Skin of body (tissue), 3 donors: ENCODE measurements at places on chromosomes 6 and 20. TPM values are rescaled to one million over a fixed set of nuclear protein-coding genes. Genes with fewer than 3 reads are reported as not detected.

- DNase-seq = no peak
Measured at GRCh38 chr6:116471531-116471930, 10.4 kb downstream of the CALHM6 start.

- DNase-seq = no peak
Measured at GRCh38 chr6:14810021-14810420, 435.8 kb upstream of the JARID2 start.

DNA sequence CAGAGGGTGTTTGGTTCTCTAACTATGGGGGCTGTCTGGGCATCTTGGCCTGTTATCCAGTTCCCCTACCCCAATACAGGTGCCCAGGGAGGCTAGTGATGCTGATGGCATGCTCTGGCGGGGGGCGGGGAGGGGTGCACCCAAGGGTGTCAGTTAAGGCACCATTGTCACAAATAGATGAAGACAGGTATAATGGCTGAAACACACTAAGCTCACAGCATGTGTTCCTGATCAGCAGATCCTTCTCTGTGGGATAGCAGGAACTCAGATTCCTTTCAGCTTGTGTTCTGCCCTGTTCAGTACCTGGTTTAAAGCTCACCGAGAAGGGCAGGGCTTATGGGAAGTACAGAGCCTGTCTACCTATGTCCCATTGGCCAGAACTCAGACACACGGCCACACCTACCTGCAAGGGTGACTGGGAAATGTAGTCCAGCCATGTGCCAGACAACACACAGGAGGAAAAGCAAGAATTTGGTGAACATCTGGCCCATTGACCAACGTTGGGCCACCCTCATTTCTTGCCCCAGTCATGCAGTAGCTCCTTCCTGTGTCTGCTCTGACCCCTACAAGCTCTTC, 3.4 kb upstream of the RSPO4 start:
- no peak for DNase-seq

GRCh38 chr6:46918806-46919205, 2.9 kb downstream of the ADGRF5 start:
- no peak for DNase-seq

DNA sequence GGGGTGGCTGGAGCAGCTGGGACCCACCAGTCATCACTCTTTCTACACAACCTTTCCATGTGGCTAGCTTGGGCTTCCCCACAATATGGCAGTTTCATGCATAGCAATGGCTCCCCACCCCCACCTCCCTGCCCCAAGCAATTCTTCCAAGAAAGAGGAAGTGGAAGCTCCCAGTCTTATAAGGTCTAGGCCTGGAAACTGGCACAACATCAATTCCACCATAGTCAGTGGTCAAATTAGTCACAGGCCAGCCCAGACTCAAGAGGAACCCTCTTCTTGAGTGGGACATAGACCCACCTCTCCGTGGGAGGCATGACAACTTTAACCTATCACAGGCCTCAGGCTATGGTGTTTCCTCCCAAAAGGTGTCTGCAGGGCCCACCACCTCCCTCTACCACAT, 17.7 kb downstream of the TGM6 start:
- DNase-seq = no peak

GRCh38 chr20:275791-276190, 14.8 kb downstream of the C20orf96 start:
- DNase-seq = no peak

DNA sequence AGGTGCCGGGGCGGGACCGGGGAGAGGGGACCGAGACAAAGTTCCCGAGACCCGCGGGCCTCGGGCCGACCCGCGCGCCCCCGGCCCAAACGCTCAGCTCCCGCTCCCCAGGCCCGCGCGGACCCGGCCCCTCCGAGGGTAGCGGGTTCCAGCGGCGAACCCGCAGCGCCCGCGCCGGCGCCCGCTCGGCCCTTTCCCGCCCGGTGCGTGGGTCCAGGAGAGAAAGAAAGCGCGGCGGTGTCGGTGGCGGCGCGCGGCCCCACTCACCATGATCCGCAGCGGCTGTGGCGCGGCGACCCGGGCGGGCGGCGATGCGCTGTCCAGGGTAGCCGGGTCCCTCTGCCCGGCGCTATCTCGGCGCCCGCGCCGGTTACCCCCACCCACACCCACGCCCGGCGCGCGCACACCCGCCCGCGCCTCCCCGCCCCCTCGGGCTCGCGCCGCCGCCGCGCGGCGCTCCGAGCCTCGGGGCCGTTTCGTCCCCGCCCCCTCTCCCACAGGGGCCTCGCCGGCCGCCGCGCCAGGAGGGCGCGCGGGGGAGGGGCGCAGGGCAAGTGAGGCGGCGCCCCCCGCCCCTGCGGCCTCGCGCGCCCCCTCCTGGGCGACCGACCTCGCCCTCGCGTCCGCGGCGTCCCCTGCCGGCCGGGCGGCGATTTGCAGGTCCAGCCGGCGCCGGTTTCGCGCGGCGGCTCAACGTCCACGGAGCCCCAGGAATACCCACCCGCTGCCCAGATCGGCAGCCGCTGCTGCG, at the start of gene ELOVL2:
Gene ELOVL2 (minus strand): TSS at position 345 of the 751 bp plus-strand sequence. CDS start 75 bp downstream, at position 270.
- DNase-seq = peak; percentile 31

GRCh38 chr6:3750317-3751076, 1.0 kb downstream of the PXDC1 start:
- peak; percentile 75 for DNase-seq

- no peak for DNase-seq
Measured at GRCh38 chr6:75818098-75818855, 69.2 kb downstream of the MYO6 start.

DNA sequence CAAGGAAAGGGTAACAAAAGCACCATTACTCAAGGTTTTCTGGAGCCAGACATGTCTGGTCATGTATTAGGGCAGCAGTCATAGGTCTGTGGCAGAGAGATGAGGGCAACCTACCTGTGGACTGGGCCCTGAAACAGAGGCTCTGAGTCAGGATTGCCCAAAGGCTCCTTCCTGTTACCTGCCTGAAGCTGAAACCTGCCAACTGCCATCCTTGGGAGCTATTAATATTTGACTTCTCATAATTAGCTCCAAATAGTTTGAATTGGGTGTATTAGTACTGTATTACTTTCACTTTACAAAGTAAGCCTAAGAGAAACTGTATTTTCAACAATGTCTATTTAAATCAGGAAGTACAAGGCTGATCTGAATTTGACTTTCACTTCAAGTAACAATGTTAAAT, 72.0 kb upstream of the TBX18 start:
- DNase-seq = no peak

GRCh38 chr6:106094261-106094963, 8.3 kb downstream of the PRDM1 start:
- no peak for DNase-seq

Gene TLDC2
- total RNA-seq = 0.59 TPM
